Caco-2 (cell line): ENCODE measurements at places on chromosomes 6 and 20.

DNA sequence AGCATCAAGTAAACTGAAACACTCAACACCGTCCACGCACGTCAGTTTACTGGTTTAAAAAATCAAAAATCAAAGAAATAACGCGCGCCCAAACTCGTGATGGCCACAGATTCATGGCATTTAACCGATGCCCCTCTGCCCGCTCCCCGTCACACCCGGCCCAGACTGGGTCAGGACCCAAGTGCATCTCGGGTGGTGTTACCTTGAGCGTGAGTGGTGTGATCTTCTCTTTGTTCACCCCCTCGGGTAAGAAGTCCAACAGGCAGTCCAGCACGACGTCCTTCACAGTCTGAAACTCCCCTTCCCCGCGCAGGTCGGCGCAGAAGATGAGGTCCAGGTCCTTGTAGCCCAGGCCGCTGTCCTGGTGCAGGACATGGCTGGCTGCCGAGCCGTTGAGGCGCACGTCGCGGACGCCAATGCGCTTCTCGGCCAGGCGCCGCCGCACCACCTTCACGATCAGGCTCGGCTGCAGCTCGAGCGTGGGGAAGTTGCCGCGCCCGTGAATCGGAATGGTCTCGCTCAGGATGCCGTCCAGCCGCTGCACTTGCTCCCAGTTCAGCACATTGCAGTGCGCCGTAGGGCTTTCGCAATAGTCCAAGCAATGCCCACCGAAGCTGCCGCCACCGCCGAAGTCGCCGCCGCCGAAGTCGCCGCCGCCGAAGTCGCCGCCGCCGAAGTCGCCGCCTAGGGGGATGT, 945 bp downstream of the TENT5A start:
- DNase-seq: peak; percentile 48

DNA sequence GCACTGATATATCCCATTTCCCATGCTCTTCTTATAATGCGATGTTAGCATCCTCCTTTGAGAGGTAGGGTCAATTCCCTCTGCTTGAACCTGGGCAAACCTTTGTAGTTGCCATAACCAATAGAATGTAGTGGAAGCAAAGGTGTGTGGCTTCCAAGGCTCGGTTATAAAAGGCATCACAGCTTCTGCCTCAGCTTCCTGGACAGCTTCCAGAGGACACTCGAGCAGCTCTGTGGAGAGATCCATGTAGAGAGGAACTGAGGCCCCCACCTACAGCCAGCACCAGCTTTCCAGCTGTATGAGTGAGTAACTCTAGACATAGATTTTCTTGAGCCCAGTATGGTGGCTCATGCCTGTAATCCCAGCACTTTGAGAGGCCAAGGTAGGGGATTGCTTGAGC, 36.7 kb downstream of the FGD2 start:
- no peak for DNase-seq

DNA sequence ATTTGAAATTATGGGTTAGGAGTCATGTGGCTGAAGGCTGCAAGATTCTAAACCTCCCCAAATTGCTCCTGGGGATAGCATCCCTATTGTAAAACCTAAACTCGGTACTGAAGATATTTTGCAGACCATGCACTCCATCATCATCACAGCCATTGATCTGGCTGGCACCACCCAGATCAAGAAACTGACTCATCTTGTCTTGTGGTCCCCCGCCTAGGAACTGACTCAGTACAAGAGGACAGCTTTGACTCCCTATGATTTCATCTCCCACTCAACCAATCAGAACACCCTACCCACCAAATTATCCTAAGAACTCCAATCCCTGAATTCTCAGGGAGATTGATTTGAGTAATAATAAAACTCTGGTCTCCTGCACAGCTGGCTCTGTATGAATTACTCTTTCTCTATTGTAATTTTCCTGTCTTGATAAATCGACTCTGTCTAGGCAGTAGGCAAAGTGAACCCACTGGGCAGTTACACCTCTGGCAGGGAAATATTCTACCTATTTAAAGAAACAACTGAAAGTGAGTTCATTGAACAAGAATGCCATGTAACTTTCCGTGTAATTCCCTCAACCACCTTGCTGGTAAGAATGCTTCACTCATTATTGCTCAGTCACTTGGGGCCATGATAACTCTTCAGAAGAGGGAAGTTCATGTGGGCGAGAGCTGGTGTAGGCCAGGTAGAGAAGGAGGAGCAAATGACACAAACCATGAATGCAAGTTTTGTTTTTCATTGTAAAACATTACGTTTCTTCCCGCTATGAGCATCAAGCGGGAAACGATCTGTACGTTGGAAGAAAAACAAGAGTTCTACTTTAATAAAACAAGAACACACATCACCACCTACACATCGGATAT, 602.9 kb upstream of the ARID1B start:
- no peak for DNase-seq

DNA sequence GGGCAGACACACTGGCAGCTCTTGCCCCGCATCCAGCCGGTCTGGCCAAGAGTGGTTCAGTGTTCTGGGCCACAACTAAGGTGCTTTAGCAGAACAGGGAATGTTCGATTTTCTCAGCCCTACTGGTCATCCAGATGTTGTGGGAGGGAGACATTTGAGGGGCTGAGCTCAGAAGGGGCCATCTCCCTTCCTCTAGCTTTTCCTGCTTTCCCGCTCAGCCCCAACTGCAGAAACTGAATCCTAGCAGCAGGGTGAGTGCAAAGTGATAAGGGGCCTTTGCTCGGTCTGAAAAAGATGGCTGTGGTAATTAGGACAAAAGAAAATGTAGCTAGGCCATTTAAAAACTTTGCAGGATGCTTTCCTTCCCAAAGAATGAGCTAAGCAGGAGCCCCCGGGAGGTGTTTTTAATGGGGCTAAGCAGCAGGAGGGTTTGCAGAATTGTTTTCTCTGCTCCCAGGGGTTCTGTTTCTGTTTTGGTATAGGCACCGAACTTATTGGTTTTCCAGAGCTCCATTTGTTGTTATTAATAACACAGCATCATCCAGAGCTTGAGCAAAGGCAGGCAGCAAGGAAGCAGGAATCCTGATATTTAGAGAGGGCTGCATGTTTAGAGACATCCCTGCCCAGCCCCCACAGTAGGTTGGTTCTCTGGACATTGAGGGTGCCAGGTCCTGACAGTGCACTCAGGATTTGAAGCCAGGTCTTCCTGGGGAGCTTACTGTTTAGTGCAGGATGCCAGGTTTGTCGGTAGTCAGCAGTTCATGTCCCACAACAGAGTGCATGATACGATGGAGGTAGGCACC, 210.9 kb downstream of the SLC24A3 start:
- no peak for DNase-seq

DNA sequence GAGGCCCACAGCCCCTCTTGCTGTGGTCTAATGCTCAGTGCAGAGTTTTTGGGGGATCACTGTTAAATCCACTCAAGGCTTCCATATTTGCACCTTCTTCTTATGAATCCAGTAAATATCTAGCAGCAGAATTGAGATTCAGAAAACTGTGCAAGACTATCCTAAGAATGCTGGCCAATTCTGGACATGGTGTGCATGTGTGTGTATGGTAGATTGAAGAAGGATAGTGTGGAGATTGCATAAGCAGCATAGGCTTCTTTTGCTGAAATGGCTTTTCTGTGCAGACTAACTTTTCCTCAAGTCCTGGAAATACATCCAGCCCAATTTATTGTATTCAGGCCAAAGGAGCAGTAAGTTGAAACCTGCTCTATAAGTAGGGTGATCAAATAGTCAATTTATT, 39.7 kb downstream of the FBXO9 start:
- DNase-seq: no peak

GRCh38 chr6:117542493-117542892, 59.8 kb downstream of the GOPC start:
- DNase-seq: no peak

GRCh38 chr6:2103765-2104523, 141.5 kb downstream of the GMDS start:
- DNase-seq: peak; percentile 34

DNA sequence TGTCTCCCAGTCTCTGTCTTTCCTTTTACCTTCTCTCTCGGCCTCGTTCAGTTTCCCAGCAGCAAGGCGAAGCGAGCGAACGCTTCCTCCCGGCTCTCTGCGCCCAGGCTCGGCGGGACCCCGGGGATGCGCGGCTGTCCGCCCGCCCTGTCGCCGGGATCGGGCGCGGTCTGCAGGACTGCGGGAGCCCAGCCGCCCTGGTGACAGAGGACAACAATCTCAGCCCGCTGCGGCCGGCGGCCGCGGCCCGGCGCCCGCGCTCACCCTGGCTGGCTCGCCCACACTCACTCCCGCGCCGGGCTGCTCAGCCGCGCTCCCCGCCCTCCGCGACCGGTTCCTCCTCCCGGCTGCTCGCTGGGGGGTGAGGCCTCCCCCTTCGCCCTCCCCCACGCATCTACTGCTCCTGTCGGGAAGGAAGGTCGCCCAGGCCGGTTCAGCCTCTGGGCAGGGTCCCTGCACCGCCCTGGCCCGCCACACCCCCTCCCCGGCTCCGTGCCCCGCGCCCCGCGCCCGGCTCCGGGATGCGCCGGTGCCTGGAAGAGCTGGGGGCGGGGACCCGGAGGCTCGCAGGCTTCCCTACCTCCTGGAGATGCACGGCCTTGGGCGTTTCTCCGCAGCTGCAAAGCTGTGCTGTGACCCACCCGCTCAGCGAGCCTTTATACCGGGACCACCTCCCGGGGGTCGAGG, 410 bp downstream of the SYNE1 start:
- no peak for DNase-seq

GRCh38 chr6:158621694-158622544, 22.6 kb downstream of the DYNLT1 start:
- DNase-seq: no peak

- no peak for DNase-seq
Measured at GRCh38 chr20:60313614-60314013, 355.4 kb downstream of the CDH26 start.

- DNase-seq: no peak
Measured at GRCh38 chr20:47256668-47257236, 99.7 kb downstream of the ZMYND8 start.

DNA sequence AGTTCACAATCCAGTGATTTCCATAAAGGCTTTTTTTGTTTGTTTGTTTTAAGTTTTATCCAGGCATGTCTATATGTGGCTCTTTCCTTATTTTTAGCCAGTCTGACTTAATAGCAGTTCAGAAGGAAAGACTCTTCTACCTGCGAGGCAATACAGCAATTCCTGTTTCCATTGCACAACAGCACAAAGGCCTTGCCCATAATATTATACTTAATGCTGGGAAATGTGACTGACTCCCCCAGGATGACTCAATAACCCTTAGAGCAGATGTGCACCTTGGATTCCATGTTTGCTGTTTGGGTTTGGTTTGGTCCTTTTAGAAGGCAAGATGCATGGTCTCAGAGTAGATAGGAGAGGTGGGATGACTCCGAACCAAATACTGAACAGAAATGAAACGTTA, 184.1 kb downstream of the MTFR2 start:
- no peak for DNase-seq

DNA sequence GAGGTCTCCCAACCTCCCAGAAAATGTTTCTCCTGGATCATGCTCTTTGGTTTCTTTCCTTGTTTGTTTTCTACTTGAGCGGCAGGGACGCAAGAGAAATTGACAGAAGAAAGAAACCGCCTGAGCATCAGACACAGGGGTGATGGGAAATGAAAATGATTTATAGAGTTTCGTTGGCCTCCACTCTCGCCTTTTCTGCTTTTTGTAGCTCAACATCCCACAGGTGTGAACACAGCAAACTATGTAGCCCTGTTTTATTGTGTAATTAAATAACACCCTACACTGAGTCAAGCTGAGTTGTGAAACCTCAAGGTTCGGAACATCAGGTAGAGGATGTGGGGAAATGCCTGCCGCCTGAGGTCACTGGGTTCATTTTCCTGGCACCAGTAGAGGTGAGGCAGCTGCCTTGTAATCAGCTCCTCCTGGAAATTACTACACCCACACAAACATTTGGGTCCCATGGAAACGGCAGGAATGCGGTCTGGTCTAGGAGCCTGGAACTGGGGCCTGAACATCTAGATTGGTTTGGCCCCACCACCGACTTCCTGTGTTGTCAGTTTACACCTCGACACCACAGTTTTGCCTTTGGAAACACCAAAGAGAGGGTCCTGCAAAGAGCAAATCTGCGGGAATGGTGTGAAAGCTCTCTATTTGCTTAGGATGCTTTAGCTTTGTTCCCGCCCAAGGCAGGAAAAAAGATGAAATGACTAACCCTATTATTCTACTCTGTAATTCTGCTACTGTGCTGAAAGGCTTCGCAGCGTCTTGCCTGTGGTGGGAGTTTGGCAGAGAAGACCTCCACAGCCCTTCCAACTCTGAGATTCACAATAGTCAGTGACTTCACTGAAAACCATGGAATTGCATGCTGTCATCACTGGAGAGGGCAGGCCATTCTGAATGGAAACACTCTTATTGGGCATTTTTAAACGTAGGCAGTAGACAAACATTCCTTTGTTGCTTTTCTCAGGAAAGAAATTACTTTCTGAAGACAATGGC, 53.0 kb downstream of the ADAT2 start:
- DNase-seq: peak; percentile 80

- no peak for DNase-seq
Measured at GRCh38 chr20:10453241-10453640, 18.1 kb downstream of the SLX4IP start.

DNA sequence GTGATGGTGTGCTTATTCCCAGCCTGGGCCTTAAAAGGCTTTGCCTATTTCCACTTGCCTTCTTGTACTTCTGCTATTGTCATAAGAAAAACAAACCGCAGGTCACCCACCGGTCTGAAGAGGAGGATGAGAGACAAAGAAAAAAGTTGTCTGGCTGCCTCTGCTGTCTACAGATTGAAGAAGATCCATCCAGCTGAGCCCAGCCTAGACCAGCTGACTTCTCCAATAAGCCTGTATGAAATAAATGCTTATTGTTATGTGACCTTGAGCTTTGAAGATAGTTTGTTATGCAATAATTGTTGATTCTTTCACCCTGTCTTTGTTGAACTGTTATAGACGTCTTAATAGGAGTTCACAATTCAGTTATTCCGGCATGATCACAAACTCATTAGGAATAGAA, 223.8 kb upstream of the PRSS16 start:
- no peak for DNase-seq

GRCh38 chr6:170404697-170405096, 98.1 kb downstream of the FAM120B start:
- DNase-seq: no peak

- DNase-seq: no peak
Measured at GRCh38 chr6:140001821-140002341, 627.4 kb upstream of the CITED2 start.

- DNase-seq: no peak
Measured at GRCh38 chr6:41713159-41713649, 22.2 kb downstream of the TFEB start.

DNA sequence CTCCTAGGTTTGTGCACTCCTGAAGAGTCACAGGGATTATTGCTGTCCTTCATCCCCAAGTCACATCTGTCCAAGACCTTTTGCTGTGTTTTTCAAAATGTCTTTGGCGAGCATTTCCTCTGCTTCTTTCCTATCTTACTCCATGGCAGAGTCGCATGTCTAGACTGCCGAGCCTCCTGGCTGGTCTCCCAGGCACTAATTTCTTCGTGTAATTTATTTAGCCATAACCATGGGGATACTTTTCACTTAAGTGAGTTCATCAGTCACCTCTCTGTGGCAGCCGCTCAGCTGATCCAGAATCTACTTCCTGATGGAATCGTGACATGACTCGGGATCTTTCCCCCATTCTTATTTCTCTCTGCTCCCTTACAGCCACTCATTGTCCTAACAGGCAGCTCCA, 25.8 kb downstream of the ADGRF5 start:
- DNase-seq: no peak
